ENCODE measurements at places on chromosomes 5 and 9.
A peak's percentile ranks its signal among the peaks of the same experiment; 100 is the strongest.

GRCh38 chr5:5598547-5599113 lies 176.2 kb downstream of the ICE1 start:
- no peak for DNase-seq

GRCh38 chr5:59360130-59360555 lies 533.4 kb downstream of the PDE4D start:
- DNase-seq = no peak

- peak; percentile 87 for DNase-seq
Observed at GRCh38 chr9:81619353-81620001, 69.9 kb downstream of the TLE1 start.

GRCh38 chr9:126701813-126702140 lies 88.0 kb downstream of the LMX1B start:
- DNase-seq = no peak

- DNase-seq = no peak
Observed at GRCh38 chr9:126232461-126232860, 94.2 kb upstream of the MVB12B start.

DNA sequence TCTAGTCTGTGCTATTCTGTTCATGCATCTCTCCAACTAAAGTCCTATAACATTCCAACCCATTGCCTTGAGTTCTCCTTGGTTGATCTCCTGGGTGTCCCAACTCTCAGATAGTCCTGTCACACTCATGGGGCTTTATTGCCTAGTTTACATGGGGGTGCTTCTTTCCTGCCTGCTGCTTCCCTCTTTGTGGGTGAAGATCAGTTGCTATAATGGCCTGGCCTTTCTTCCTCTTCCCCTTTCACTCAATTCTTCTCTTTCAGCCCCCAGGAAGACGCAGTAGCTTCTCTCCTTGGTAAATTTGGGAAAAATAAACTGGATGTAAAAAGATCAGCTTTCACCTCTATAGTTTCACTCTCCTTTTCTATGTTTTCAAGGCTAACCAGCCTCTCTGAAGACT lies 66.5 kb downstream of the PTCD2 start:
- no peak for DNase-seq

- DNase-seq = peak; percentile 11
Observed at GRCh38 chr5:88279584-88279983, 10.9 kb upstream of the TMEM161B start.

GRCh38 chr5:116579144-116579543 lies 4.5 kb upstream of the SEMA6A start:
- no peak for DNase-seq

DNA sequence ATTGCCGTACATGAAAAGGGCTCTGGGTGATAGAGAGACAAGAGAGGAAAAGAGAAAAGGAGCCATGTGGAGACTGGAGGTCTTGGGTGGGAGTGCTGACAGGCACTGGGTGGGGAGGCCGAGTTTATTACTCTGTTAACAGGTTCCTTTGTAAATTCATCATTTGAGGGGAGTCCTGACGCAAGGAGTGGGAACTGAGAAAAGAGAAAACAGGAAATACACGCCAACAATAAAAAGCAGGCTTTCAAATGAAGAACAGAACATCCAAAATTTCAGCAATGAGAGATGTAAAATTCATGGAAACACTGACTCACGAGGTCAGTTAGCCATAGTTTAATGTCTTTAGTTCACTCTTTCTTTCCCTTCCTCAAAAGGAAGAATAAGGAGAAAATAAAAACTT lies 342.8 kb downstream of the TMEM167A start:
- no peak for DNase-seq

- no peak for DNase-seq
Observed at GRCh38 chr9:126638571-126639132, 24.9 kb downstream of the LMX1B start.

GRCh38 chr5:159227452-159227851 lies 18.1 kb upstream of the RNF145 start:
- DNase-seq = no peak

- no peak for DNase-seq
Observed at GRCh38 chr5:85000671-85001070, 616.0 kb upstream of the EDIL3 start.

DNA sequence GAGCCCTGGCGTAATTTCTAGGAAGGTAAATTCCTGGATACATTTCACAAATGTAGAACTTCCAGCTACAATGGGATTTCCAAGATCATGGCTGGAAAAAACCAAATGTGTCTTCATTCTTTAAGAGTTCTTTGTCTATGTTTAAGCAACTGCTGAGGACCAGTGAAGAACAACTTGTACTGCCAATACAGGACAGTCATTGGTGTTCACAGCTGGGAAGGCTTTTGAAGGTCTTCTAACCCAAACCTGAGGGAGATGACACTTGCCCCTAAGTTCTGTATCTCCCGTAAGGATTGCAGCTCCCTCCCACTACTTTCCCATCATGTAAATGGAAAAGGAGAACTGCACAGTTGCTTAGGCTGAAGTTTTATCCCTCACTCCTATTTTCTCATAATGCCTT lies 28.4 kb downstream of the TMEM167A start:
- DNase-seq = no peak

DNA sequence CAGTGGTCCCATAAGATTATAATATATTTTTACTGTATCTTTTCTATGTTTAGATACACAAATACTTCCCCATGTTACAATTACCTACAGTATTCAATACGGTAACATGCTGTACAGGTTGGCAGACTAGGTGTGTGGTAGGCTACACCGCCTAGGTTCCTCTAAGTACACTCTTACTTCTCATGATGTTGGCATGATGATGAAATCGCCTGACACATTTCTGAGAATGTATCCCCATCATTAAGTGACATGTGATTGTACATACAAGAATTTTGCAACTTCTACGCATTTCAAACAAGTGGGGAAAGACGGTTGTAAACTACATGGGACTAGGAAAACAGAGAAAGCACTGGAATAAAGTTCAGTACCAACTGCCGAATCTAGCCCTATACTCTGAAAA lies 53.3 kb downstream of the SETX start:
- DNase-seq = no peak

DNA sequence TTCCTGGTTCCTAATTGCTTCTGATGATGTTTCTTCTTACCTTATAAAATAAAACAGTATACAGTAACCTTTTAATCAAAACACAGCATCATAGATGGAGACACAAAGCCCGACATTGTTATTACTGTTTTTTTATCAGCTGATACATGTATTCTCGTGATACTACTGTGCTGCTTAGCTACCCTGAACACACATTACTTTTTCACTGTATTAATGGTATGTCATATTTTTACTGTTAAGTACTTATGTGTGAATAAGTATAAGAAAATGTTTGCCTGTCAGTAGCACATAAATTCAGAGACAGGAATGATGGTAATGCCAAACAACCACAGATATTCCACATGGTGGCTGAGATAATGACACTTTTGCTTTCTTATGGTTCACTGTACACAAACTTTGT lies 68.7 kb downstream of the RAB24 start:
- DNase-seq = no peak

GRCh38 chr9:2047144-2047671 lies 32.1 kb downstream of the SMARCA2 start:
- DNase-seq = no peak

GRCh38 chr9:85137696-85138095 lies 468.2 kb downstream of the NTRK2 start:
- DNase-seq = no peak

DNA sequence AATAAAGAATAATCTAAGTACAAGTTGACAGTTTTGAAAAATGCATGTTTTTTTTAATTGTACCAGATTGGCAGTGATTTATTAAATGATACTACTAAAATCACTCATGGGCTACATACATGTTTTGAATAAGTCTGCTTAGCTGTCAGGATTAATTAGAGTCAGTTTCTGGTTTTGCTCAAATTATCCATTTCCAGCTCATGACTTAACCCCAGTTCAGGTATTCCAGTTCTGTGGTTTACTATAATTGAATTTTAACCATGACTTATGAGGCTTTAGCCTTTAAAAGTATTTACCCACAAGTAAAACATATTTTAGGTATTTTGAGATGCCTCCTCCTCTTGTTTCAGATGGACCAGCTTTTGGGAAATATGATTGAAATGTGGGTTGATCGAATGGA lies 17.8 kb upstream of the LRRC70 start:
- no peak for DNase-seq

- DNase-seq = no peak
Observed at GRCh38 chr5:67188274-67189078, 8.1 kb downstream of the CD180 start.

GRCh38 chr5:108919591-108920326 lies 172.1 kb downstream of the FER start:
- no peak for DNase-seq

DNA sequence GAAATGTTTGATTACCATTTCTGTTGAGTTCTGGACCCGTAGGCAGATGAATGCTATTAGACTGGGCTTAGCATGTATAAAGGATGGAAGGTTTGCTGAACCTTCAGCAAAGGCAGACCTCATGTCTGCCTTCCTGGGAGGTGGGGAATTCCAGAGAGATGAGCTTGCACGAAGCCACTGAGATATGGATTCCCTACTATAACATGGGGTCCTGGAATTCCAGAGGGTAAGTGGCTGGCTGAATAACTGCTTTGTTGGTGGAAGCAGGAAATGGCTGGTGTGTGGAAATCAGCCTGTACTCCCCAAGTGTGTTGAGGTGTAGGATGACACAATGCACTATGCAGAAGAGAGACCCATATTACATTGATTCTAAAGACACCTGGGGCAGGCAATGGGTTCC lies 526.4 kb downstream of the CTNND2 start:
- no peak for DNase-seq

DNA sequence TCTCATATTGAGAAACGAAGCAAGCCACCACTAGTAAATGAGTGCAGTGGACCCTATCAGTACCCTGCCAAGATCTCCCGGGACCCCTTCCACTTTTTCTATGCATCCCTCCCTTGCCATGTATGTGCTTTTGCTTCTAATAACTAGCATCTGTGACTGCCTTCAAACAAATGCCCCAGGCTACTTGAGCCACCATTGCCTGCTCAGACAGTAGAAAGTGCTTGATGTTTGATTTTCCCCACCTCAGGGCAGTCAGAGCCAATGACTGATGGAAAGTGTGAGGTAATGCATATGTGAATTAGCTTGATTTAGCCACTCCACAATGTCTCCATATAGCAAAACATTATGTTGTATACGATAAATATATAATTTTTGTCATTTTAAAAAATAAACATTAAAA lies 797.3 kb upstream of the ACO1 start:
- DNase-seq = no peak

DNA sequence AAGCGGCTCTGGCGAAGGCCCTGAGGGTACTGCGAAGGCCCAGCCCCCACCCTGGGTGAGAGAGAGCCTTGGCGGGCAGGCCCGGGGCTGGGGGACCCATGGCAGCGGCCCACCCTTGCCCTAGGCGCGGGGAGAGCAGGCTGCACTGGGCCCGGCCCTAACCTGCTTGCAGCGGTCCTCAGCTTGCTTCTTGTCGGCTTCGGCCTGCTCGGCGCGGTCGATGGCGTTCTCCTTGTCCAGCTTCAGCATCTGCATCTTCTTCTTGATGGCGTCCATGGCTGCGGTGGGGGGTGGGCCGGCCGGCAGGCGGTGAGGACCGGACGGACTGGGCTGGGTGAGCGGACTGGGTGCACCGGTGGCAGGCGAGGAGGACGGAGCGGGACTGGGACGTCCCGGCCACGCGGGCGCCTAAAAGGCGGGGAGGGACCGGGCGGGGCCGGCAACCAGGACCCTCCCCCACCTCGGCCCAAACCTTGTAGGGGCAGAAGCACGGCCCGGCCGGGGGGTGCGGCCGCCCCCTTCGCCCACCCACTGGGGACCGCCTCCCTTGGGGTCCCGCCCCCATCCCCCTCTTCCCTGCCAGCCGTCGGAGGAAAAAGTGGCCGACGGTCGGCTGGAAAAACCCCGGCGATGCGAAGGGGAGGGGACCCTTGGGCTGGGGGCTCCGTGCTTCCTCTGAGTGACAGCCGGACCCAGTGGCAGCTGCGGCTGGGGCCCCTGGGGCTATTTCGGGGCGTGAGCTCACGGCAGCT lies at the start of gene TPM2:
TPM2 (minus strand) TSS at position 384 of the 752 bp plus-strand sequence; CDS start at position 276, 108 bp downstream.
- peak; percentile 73 for DNase-seq

DNA sequence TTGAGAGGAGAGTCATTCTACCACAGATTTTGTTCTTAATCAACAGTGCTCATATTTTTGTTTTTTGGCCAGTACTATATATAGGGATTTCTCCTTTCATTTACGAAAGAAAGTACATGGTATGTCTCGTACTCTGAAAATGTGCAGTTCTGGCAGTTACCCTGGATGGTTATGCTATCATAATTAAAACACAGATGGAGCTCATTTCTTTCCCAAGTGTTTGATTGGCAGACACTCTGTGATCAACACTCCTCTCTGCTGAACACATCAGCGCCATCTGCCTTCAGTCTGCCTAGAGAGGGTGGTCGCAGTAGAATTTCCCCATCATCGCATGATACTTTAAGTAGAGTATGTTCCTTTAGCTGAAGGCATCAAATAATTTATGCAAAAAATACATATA lies 64.5 kb downstream of the PAM start:
- no peak for DNase-seq

GRCh38 chr9:87678650-87679355 lies 47.1 kb upstream of the CTSL start:
- DNase-seq = no peak
